ENCODE measurements at places on chromosomes 4 and X. TPM values are rescaled to one million over a fixed set of nuclear protein-coding genes. Genes with fewer than 3 reads are reported as not detected.

DNA sequence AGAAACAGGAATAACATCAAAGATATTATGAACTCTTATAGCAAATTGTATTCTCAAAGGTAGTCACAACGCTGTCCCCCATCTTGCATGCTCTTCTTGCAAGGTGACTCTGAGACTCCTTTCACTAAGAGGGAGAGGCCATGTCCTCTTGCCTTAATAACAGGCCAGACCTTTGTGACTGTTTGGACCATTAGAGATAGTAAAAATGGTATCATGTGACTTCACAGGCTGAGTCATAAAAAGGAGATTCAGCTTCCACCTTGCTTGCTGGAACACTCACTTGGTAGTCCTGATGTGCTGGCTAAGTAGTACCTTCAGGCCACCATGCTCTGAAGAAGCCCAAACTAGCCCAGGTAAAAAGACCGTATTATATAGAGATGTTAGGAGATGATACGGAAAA is 143.8 kb downstream of the FBXW7 start:
- H3K27ac ChIP-seq, result no peak overlapping the region
- no peaks in the 10 kb centered on the region for H3K27me3 ChIP-seq
- DNase-seq, result no peak
- no peaks in the 10 kb centered on the region for H3K4me1 ChIP-seq
- no peaks in the 10 kb centered on the region for H3K36me3 ChIP-seq

DNA sequence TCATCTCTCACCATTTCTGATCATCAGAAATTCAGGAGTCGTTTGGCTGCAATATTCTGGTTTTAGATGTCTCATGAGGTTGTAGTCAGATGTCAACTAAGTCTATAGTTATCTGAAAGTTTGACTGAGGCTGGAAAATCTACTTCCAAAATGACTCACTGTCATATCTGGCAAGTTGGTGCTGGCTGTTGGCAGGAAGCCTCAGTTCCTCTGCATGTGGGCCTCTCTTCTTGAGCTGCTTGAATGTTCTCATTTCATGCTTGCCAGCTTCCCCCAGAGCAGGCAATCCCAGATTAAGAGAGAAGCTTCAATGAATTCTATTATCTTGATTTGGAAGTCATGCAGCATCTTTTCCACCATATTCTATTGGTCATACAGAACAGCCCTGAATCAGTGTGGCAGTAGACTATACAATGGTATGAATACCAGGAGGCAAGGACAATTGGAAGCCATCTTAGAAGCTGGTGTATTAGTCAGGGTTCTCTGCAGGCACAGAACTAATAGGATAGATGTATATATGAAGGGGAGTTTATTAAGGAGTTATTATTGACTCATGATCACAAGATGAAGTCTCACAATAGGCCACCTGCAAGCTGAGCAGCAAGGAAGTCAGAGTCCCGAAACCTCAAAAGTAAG is 46.8 kb upstream of the ELF2 start:
- H3K4me3 ChIP-seq, result no peak overlapping the region
- no peaks in the 10 kb centered on the region for H3K36me3 ChIP-seq
- no peaks in the 10 kb centered on the region for H3K4me1 ChIP-seq
- no peak for DNase-seq

- no peaks in the 10 kb centered on the region for H3K36me3 ChIP-seq
- no peak overlapping the region for H3K4me3 ChIP-seq
- DNase-seq, result no peak
- H3K4me1 ChIP-seq, result no peaks in the 10 kb centered on the region
Measured at GRCh38 chr4:1479454-1479853, 73.2 kb upstream of the NKX1-1 start.

DNA sequence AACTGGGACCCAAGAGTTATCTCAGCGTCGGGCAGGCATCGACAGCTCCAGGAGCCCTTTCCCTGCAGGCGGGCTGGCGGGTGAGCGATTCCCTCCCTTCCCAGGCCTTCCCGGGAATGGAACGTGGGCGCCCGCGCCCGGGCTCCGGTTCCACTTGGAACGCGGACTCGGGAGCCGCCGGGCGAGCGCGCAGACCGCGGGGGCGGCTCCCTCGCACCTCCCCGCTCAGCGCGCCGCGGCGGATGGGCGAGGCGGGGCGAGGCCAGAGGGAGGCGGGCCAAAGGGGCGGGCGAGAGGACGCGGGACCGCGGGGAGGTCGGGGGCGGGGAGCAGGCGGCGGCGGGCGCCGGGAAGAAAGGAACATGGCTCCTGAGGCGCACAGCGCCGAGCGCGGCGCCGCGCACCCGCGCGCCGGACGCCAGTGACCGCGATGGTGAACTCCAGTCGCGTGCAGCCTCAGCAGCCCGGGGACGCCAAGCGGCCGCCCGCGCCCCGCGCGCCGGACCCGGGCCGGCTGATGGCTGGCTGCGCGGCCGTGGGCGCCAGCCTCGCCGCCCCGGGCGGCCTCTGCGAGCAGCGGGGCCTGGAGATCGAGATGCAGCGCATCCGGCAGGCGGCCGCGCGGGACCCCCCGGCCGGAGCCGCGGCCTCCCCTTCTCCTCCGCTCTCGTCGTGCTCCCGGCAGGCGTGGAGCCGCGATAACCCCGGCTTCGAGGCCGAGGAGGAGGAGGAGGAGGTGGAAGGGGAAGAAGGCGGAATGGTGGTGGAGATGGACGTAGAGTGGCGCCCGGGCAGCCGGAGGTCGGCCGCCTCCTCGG is at the start of gene PKD2:
PKD2 (plus strand) TSS at position 332 of the 818 bp plus-strand sequence; CDS start at position 431, 99 bp downstream.
- no peaks in the 10 kb centered on the region for H3K27me3 ChIP-seq
- H3K4me3 ChIP-seq, result peak within 1 kb of the TSS; percentile 65
- peaks cover 7% of the 10 kb centered on the region for H3K4me1 ChIP-seq
- H3K27ac ChIP-seq, result peak within 1 kb of the TSS; percentile 71

TNMD gene
- not detected for total RNA-seq

GRCh38 chr4:106893395-106893881 is 142.7 kb downstream of the DKK2 start:
- H3K27me3 ChIP-seq, result no peaks in the 10 kb centered on the region
- no peaks in the 10 kb centered on the region for H3K4me1 ChIP-seq
- no peaks in the 10 kb centered on the region for H3K36me3 ChIP-seq
- no peak overlapping the region for H3K27ac ChIP-seq
- DNase-seq, result no peak

CSAG3 gene
- total RNA-seq, result 0.26 TPM

HSFX1 gene
- 1.0 TPM for total RNA-seq

DNA sequence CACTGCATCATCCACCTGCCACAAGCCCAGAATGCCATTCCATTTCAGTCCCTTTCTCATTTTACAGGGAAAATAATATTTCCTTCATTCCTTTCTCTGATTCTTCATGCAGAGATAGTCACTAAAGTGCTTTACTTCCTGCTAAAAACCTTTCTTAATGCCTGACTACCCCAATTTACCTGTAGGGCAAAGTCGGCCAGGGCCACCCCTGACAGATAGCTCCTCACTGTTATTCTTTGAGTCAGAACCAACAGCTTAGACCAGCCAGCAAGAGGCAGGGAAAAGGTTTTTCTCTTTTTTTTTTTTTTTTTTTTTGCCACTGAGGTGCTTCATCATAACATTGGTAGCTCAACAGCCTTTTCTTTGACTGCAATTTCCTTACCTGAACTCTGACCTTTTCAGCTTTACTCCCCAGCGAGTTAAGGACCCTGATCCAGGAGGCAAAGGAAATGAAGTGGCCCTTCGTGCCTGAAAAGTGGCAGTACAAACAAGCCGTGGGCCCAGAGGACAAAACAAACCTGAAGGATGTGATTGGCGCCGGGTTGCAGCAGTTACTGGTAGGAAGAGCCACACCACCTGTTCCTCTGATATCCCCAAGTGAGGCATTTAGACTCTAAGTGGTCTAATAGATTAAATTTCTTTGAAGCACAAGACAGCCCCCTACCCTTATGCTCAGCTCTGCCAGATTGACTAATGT is 85.0 kb downstream of the ALPK1 start:
- DNase-seq, result no peak
- no peaks in the 10 kb centered on the region for H3K4me1 ChIP-seq
- H3K4me3 ChIP-seq, result no peak overlapping the region
- H3K36me3 ChIP-seq, result no peaks in the 10 kb centered on the region
- H3K27me3 ChIP-seq, result no peaks in the 10 kb centered on the region

- H3K27me3 ChIP-seq, result no peaks in the 10 kb centered on the region
- no peak for DNase-seq
- no peaks in the 10 kb centered on the region for H3K36me3 ChIP-seq
- H3K4me1 ChIP-seq, result no peaks in the 10 kb centered on the region
- H3K27ac ChIP-seq, result no peak overlapping the region
Measured at GRCh38 chrX:71919431-71919830, 8.8 kb downstream of the NHSL2 start.

DNA sequence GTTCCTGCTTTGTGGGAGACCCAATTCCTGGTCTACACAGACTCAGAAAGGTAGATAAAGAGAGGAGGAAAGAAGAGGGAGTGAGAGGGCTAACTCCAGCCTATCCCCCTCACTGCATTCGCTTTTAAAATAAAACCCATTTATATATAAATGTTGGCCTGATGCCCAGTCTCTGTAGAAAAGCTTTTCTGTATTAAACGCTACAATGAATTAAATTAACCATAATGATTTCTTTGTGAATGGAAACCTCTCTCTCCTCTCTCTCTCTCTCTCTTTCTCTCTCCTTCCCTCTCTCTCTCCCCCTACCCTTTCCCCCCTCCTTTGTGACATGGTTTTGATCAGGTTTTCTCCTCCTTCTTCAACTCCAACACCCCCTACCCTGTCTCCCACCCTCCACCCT is 34.8 kb downstream of the PJA1 start:
- H3K4me1 ChIP-seq, result no peaks in the 10 kb centered on the region
- no peak overlapping the region for H3K27ac ChIP-seq
- H3K27me3 ChIP-seq, result no peaks in the 10 kb centered on the region
- H3K36me3 ChIP-seq, result no peaks in the 10 kb centered on the region
- DNase-seq, result no peak

RRH gene
- total RNA-seq, result 0.15 TPM

- H3K27ac ChIP-seq, result no peak overlapping the region
- no peaks in the 10 kb centered on the region for H3K36me3 ChIP-seq
- H3K27me3 ChIP-seq, result no peaks in the 10 kb centered on the region
- H3K4me1 ChIP-seq, result no peaks in the 10 kb centered on the region
- DNase-seq, result no peak
Measured at GRCh38 chr4:153634738-153635353, 49.2 kb upstream of the TLR2 start.

UTP14A gene
- total RNA-seq, result 64.2 TPM

Measured in Panc1 (cell line).